Stimulated activated CD8-positive, alpha-beta memory T cell treated with anti-CD3 and anti-CD28 coated beads, Interleukin-7, amount 100 ng/mL, for 1 hour (primary cell): ENCODE measurements at places on chromosomes 11 and 22.

GRCh38 chr11:118524356-118524755 is 2.9 kb upstream of the TTC36 start:
- no peak for DNase-seq

DNA sequence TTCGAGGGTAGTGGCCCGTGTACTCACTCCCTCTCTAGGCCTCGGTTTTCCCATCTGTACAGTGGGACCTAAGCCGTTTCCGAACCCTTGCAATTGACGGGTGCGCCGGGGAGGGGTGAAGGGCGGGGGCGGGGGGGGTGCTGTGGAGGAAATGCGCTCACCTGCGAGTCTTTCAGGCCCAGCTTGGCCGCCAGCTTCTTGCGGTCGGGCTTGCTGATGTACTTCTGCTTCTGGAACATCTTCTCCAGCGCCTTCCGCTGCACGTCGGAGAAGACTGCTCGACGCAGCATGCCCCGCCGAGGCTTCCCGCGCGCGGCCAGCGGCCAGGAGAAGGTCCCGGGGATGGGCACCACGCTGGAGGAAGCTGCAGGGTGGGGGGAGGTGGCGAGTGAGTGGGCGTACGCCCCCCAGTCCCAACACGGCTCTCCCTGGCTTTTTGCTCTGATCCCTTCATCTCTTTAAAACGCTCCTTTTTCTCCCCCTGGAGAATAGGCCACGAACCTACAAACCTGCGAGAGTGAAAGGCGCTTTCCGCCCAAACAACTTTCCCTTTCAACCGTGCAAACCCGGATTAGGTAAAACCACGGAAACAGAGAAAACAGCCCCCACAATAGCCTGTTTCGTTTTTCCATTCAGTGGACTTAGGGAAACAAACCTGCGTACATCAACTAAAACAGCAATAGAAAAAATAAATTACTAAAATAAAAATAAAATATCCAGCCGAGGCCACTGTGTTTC is 3.2 kb downstream of the DBX1 start:
- DNase-seq, result no peak

DNA sequence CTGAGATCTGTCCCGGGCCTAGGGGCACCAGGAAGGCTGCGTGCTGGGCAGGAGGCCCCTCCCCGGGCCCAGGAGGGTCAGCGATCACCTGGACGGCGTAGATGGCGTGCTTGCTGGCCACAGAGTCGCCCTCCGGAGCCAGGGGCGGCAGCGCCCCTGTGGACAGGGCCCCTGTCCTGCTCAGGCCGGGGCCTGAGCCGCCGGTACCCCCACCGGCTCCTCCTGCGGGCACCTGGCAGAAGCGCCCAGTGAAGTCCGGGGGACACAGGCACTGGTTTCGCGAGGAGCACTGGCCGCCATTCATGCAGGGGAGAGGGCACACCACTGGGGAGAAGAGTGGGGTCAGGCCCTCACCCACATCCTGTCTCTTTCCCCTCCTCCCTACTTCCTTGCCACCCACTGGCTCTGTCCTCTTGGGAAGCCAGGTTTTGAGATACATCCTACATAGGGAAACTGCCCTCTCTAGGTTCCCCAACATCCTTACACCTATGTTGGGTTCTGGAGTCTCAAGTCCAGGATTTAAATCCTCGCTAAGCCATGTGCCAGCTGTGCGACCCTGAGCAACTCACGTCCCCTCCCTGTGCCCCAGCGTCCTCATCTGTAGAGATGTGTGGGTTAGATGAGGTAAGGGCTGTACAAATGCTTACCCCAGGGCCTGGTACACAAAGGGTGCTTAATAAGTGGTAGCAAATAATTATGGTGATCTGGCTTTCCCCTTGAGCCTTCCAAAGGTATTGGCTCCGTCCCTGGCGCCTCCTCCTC is 3.9 kb downstream of the LTBP3 start:
- no peak for DNase-seq

DNA sequence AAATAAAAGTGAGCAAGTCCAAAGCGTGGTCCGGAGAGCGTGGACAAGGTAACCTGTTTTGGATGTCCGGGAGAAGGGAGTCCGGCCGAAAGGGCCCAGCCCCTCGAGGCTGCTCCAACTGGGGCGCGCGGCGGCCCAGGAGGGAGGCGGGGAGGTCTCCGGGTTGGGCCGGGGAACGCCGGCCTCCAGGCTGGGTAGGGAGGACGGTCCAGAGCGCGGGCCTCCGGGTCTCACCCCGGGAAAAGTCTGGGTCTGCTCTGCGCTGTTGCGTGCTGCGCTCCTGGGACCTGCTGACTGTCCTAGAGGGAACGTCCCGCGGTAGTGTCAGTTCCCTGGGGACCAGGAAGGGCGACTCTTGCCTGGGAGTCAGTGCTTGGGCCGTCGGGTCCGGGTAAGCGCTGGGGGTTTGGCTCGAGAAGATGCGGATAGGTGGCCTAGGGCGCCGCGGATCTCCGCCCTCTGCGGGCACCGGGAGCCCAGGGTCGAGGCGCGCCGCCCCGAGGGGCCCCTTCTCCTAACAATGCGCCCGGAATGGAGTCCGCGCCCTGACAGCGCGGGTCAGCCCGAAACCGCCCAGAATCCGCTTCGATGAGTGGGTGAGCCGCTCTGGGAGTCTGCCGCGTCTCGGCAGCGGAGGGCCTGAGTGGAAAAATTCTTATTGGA is 988 bp upstream of the FLI1 start:
- DNase-seq, result no peak

- DNase-seq, result no peak
These were observed 5.5 kb upstream of the IRAG1 start for GRCh38 chr11:10699072-10699471.

DNA sequence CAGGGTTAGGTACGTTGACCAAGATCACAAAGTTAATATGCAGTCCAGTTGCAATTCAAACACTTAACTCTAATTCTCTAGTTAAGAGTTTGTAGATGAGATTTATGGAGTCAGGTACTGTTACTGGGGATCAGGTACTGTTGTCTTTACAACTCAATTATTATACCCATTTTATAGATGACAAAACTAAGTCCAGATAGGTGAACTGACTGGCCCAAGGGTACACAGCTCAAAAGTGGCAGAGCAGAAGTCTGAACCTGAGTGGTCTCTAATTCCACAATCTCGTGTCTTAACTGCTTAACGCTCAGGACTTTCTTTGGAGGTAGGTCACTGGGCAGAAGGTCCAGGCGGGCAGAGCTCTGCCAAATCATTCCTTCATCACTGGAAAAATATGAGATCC is 77.5 kb downstream of the DSCAML1 start:
- DNase-seq, result no peak

DNA sequence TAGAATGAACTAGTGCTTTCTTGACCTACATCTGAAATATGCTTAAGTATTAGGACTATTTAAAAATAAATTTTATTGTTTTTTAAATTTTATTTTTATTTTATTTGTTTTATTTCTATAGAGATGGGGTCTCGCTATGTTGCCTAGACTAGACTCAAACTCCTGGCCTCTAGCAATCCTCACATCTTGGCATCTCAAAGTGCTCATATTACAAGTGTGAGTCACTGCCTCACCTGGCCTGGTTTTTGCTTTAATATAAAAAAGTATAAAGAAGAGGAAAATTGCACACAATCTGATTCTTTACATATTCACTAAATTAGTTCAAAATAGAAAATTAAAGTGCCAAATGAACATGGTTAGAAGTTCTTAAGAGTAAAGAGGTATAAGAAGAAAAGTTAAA is 37.5 kb downstream of the HEPHL1 start:
- DNase-seq, result no peak

DNA sequence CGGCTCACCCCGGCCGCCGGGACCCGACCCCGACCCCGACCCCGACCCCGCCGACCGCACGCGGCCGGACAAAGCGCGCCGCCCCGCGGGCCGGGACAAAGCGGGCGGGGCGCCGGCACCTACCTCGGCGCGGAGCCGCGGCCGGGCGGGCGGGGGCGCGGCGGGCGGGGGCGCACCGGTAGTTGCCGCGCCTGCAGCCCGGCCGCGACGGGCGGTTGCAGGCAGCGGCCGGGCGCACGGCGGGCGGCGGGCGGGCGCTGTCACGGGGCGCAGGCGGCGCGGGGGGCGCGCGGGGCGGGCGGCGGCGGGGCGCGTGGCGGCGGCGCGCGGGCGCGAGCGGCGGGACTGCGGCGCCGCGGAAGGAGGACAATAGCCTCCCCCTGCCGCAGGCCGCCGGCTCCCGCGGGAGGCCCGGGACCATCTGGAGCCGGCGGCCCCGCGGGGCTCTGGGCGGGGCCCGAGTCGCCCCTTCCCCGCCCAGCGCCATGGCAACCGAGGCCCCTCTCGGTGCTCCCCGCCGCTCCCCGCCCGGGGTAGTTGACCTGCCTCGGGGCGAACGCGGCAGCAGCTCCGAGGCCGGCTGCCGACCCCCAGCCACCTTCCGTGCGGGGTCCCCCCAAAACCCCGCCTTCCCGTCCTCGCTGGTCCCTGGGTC is 851 bp downstream of the SPTBN2 start:
- no peak for DNase-seq

DNA sequence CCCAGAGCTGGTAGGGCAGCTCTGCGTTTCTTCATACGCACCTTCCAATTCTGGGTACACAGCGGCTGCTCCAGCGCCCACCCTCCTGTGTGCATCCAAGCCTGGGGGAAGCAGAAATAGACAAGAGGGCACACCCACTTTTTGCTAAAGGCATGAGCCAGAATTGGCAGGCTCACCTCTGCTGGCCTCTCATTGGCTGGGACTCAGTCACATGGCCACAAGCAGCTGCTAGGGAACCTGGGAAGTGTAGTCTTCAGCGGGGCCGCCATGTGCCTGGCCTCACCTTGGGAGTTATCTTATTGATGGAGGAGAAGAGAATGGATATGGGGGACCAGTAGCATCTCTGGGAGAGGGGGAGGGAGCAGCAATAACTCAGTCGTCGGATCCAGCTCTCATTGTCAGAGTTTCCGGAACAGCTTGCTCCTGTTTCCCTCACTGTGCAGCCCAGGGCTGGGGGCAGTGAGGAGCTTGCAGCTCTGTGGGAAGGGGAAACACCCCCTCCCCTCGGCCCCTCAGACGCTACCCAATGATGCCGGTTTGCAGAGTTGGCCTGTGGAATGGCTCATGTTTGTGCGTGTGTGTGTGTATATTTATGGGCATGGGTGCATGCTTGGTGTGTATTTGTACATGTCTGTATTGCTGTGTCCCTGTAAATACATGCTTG is 11.8 kb upstream of the MIEF1 start:
- peak; percentile 33 for DNase-seq

DNA sequence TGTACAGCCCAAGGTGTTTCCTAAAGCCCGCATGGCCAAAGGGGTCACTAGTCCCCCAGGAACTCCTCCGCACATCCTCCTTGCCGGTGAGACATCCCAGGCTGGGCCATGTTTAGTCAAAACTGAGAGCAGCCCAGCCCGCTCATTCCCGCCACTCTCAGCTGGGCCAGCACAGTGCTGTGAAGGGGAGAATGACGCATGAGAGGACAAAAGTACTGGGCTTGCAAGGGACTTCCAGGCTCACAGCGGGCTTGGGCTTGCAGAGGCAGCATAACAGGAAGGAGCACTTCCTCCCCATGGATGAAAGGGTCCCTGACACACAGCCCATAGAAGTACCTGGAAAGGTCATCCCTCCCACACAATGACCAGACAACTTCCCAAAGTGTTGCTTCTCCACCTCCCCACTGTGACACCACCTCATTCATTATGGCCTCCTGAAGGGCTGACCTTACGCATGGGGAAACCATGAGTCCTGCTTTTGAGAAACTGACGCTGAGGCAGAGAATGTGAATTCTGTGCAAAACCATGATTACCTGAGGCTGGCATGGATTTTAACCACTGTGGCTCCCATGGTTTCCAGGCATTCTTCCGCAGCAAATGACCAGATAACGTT is 19.1 kb downstream of the ETS1 start:
- no peak for DNase-seq

GRCh38 chr22:50548040-50548920 is 2.6 kb downstream of the KLHDC7B start:
- DNase-seq, result no peak
